Stimulated activated CD4-positive, alpha-beta T cell treated with anti-CD3 and anti-CD28 coated beads, Interleukin-1b, Interleukin-23, amount 100 ng/mL, for 1 hour (primary cell): ENCODE measurements at places on chromosomes 4 and X.

GRCh38 chr4:71533121-71533520 is 194.3 kb downstream of the SLC4A4 start:
- DNase-seq = no peak

DNA sequence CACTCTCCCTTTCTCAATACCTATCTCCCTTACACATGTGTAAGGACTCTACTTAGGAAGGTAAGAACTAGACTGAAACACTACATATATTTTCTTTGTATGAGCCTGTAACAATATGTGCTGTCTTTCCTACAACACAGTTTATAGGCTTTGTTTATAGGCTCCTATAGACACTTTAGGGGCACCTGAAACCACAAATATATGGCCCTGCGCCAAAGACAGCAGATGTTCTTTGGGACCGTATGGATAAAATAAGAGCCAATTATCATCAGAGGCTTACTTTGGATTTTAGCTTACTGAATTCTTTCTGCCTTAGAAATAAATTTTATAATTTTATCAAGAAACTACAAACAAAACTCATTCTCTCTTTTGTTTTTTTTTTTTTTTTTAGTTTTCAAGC is 16.6 kb upstream of the CXCL3 start:
- DNase-seq = no peak

- DNase-seq = no peak
These were observed 66.6 kb upstream of the LIMCH1 start for GRCh38 chr4:41471126-41472071.

GRCh38 chr4:128068918-128069317 is 7.8 kb downstream of the LARP1B start:
- DNase-seq = no peak

GRCh38 chrX:77447653-77448569 is 722 bp downstream of the FGF16 start:
- DNase-seq = no peak

GRCh38 chrX:123847056-123847455 is 12.8 kb upstream of the XIAP start:
- DNase-seq = no peak

DNA sequence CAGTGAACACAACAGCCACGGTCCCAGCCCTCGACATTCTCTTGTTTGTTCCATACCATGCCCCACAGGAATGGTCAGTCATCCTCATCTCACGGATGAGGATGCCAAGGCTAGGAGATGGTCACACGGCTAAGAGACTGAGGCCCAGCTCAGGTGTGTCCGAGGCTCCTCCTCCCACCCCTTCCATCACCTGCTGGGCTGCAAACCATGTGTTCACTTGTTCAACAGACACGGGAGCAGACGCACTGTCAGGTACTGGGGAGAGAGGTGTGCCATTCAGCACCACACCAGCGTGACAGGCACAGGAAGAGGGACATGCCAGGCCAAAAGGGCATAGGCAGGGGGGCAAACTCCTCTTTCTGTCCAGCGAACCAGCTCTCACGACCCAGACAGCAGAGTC is 45.9 kb downstream of the ABLIM2 start:
- no peak for DNase-seq

DNA sequence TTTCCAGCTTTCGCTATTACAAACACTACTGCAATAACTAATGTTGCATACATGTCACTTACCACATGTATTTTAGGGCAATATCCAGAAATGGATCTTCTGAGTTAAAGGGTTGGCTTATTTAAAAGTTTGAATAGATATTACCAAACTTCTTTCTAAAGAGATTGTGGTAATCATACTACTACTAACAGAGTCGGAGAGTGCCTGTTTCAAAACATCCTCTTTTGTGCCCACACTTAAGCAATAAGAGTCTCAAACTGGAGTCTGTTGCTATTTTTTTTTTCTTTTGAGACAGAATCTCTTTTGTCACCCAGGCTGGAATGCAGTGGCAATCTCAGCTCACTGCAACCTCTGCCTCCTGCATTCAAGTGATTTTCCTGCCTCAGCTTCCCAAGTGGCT is 35.8 kb downstream of the FGFBP1 start:
- DNase-seq = no peak

- DNase-seq = no peak
These were observed 390.7 kb downstream of the MAPK10 start for GRCh38 chr4:85968945-85969819.

DNA sequence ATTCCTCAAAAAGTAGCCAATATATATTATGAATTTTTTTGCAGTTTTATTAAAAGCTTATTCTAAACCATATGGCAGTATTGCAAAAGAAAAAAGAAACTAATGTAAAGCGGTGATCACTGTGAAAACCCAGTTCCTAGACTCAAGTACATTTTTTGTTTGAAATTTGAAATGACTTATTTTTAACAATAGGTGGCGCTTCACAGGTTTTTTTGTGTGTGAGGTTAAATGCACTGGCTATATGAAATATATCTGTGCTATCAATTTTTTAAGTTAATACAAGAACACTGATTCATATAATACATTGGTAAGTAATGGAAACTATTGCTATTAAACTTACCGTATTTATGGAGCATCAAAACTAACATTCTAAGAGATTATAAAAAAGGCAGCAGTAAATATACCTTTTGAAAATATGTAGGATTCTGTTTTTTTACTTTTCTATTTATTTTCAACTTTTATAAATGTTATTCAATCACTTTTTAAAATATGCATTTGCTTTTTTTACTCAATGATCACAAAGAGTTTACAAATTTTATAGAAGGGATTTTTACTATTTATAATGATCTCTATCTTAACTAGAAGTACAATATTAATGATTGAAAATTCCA is 5.6 kb upstream of the SPRY1 start:
- DNase-seq = no peak

GRCh38 chrX:12974796-12975669 is at the start of gene TMSB4X:
Gene TMSB4X, plus strand, starts transcription at chrX:12975110.
- no peak for DNase-seq

DNA sequence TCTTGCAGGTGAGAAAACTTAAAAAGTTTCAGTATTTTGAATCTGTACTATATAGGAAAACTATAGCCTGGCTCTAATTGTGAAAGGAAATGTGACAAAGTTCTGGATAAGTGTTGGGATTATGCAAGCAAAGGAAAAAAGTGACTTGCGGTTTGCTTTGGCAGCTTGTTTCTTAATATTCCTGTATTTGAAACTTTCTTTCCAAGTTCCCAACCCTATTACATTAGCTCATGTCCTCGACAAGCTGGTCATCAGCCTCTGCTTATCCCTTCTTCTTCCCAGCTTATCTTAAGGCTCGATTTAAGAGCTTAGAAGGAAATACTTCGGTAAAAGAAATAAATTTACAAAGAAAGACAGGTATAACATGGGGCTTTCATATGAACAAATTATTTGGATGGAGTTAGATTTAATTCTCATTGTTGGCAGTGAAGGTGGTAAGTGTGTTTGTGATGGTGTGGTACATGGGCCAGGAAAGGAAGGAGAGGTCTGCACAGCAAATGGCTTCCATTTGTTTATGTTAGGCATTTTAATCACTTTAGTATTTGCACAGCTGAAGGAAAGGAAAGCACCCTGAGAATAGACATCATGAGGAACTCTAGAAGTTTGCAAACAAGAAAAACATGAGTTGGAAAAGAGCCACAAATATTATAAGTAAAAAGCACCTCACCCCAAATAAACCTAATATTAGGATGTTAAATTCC is 5.1 kb upstream of the MYOZ2 start:
- DNase-seq = no peak
